MM.1S (cell line): ENCODE measurements at places on chromosomes 4 and X.

DNA sequence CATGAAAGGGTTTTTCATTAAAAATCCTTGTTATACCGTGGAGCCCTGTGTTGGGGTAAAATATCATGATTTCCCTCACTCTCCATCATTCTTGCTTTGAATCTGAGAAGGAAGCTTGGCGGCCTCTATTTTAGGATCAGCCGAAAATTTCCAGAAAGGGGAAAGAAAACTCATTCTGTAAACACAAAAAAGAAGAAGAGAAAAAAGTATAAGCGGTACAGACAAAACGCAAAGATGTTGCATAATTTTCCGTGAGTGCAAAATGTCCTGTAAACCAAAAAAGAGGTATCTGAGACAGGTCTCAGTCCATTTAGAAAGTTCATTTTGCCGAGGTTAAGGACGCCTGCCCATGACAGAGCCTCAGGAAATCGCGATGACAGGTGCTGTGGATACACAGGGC is 5.3 kb downstream of the CSF2RA start:
- no peak for DNase-seq

DNA sequence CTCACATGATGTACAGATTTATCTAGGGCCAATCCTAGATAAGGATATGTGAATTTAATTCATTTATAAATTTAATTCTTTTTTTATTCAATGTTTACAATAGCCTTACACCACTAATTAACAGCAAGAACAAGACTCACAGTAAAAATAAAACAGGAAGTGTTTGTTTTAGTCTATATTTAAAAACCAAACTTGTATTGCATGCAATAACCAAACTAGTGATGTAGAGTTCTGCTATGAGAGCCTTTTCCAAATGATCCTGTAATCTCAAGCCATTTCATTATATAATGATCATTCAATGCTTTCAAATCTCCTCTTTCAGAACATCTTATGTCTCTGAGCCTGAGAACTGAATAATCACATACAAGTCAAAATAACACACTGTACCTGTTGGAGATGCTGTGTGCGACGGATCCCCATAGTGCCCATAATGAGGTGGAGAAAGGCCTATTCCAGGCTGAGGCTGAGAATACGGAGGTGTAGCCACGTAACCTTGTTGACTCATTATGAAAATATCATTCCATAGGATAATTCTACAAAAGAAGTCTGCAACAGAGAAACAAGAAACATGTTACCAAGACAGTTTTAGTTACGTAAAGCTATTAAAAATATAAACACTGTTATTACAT is 2.6 kb downstream of the SEC24D start:
- DNase-seq, result no peak

GRCh38 chr4:23991444-23991843 is 101.6 kb upstream of the PPARGC1A start:
- no peak for DNase-seq

DNA sequence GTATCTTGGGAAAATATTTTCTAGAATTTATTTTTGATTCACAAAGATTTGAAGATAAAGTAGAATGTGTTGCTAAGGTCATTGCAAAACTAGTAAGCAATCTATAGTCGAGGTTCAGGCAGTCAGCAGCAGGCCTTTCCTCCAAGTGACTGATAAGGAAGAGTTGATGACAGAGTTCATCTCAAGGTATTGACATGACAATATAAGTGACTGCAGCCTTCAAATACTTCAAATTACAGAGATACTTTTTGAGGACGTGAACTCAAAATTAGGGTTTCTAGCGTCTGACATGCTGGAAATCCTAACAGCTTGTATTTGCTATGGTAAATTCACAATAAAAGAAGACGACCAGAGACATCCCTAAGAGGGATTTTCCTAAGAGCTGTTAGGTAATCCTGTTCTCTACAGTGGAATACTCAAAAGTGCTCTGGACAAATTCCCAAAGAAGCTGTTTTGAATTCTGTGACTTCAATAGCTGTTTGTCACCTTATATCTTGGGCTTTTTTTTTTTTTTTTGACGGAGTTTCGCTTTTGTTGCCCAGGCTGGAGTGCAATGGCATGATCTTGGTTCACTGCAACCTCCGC is 7.4 kb downstream of the ARHGAP10 start:
- DNase-seq, result no peak

- no peak for DNase-seq
Observed at GRCh38 chr4:119337010-119337409, 15.1 kb upstream of the FABP2 start.

GRCh38 chrX:16222151-16222550 is 54.9 kb downstream of the MAGEB17 start:
- DNase-seq, result no peak

- DNase-seq, result no peak
Observed at GRCh38 chr4:22514481-22514880, 1.4 kb downstream of the ADGRA3 start.

DNA sequence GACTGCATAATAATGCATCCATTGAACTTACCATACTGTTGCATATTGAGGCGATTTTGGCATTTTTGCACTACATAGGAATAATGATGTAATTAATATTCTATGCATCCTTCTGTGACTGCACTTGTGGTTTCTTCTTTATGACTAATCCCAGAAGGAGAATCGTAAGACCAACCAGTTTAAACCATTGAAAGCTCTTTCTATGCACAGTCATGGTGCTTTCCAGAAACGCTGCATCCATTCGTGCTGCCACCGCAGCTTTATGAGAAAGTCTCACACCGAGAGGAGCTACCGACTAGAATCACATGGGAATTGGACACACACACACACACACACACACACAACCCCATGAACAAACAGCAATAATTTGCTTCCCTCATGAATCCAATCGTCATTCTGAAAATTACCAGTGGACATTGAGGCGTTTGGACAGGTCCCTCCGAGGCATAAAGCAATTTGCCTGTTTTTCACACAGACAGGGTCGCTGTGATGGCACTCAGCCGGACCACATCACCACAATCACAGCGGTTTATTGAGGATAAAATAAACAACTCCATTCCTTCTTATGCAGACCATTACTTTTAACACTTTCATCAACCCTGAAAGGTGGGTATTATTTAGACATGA is 64.2 kb downstream of the PACRGL start:
- no peak for DNase-seq

DNA sequence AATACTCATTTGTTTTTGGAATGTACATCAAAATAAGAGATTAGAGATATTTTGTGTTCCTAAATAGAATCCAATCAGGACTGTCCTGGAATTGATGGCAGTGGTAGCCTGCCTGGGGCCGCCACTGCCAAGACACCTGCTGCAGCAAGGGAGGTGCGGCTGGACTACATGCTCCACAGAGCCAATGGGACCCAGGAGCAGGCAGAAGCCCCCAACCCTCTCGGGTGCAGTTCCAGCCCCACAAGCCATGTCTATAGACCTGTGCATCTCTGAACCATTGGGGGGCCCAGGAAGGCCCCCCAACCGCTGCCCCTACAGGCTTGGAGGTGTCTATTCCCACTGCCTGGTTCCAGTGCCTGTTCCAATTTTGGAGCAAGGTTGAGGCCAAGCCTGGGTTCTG is 1524.3 kb downstream of the PCDH18 start:
- DNase-seq, result no peak

GRCh38 chrX:123803331-123803983 is 56.4 kb upstream of the XIAP start:
- no peak for DNase-seq

GRCh38 chr4:5746829-5747737 is 36.1 kb downstream of the EVC start:
- DNase-seq, result no peak

GRCh38 chrX:114599305-114599704 is 15.4 kb downstream of the HTR2C start:
- no peak for DNase-seq

- no peak for DNase-seq
Observed at GRCh38 chr4:53055716-53056403, 193.7 kb downstream of the RASL11B start.

DNA sequence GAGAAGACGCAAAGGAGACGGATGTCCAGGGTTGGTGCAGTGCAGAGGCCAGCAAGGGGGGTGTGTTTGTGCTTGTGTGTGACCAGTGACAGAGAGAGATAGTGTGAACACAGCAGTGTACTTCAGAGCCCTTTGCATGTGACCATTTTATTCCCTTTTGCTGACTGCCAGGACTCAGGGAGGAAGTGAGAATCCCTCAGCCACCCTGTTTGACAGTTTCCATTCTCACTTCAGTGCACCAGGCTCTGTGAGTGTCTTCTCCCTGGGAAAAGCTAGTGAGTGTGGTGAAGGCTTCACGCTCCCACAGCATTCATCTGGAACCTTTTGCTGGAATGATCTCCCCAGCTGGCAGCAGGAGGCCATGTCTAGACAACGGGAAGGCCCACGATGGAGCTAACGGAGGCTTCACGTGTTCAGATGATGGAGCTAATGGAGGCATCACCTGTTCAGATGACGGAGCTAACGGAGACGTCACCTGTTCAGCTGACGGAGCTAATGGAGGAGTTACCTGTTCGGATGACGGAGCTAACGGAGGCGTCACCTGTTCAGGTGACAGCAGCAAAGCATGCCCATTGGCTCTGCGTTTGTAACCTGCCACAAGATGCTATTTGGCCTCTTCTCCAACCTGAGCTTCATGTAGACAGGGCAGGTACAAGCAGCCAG is 195.4 kb downstream of the AFAP1 start:
- DNase-seq, result no peak

DNA sequence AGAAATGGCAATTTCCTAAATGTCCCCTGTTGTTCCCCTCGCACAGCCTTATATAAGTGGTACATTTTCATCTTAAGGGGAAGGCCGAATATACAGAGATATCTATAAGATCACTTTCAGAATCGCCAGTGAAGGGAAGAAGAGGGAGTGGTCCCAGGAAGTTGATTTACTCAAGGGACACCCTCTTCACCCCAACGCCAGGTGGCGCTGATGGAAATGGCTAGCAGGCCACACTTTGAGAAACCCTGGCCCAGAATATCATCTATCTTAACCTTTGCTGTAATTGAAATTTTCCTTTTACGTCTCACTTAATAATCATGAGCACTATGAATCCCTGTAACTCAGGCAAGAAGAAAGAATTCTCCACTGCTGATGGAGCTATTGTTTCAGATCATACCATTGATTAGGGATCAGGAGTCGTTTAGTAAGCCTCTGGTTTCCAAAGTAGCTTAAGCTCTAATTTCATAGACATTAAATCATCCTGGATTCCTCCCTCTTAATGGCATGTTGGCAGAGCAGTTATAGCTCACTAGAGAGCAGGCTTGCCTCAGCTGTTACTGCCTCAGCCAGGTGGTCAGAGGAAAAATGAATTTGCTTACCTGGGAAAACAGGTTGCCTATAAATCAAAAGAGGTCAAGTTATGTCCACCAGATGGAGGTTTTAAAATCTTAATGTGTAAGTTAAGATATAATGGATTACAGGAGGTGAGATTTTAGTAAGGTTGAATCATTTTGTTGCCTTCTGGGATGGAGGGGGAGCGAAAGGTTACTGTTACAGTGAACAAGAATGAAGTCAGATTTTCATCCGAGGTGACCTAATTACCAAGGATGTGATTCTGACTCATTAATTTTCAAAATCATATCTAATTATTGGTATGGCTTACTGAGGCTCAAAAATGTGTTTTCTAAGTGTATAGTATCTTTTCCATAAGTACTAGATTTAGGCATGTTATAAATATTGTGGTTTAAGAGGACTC is 941.2 kb upstream of the TENM3 start:
- peak; percentile 73 for DNase-seq

GRCh38 chr4:71663780-71664179 is 120.1 kb downstream of the GC start:
- DNase-seq, result peak; percentile 72
